ENCODE measurements at places on chromosomes 11 and 22.

- no peak for DNase-seq
These were observed 186.0 kb upstream of the CTSC start for GRCh38 chr11:88523386-88524071.

GRCh38 chr11:117229411-117229810 lies 2.5 kb downstream of the PCSK7 start:
- DNase-seq, result no peak

DNA sequence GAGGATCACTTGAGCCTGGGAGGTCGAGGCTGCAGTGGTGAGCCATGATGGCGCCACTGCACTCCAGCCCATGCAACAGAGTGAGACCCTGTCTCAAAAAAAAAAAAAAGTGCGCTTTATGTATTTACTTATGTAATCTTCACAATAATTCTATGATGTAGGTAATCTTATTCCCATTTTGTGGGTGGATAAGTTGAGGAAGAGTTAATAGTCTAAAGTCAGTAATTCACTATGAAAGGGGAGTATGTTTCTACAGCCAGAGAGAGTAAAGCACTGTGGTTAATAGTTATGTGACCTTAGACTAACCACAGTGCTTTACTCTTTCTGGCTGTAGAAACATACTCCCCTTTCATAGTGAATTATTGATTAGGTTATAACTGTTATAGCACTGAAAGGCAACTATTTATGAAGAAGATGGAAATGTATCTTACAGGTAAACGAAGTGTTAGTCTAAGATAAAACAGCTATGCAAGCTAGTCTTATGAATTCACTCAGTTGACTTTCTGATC lies 11.9 kb downstream of the CTR9 start:
- no peak for DNase-seq

DNA sequence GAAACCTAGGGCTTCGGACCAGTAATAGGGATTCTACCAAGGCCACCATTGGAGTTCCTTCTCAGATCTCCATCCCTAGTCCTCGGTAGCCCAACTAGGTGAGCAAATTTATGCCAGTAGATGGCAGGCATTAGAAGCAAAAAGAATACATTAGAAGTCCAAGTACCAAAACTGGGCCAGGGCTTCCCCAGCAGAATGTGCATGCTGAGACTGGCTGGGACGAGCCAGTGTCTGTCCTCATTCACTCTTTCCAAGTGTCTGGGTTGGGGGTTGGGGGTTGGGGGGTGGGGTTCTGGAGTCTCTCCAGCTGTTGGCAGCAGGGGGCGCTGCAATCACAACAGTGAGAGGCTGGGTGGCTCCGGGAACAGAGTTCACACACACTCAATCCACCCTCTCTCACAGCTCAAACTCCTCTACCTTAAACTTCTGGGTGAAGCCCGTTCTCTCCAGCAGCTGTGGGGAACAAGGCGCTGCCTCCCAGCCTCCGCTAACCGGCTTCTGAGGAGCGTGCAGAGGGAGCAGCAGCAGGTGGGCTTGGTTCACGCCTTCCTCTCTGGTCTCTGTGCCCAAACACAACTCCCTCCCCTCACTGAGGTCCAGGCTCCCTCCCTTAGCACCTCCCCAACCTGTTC lies 57.5 kb downstream of the BTG4 start:
- peak; percentile 84 for DNase-seq

DNA sequence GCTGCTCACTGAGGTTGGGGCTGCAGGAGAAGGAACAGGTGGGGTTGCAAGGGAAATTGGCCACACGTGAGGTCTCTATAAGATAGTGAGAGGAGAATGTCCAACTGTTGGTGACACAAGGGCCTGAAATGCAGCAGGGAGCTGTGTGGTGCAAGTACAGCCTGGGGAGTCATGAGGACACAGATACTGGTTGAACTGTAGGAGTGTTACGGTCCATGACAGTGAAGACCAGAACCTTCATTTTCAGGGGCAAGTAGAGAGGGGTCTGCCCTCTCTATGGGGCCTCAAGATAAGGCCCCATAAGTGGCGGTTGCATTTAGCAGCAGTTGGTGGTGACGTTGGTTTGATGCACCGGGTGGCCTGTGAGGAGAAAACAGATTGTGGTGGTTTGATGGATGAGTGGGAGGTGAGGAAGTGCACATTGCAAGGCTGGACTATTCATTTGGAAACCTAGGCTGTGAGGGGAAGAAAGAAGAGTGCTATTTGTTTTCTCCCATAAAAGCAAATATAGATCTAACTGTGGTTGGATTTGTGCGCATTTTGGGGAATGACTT lies 39.4 kb downstream of the MICAL2 start:
- DNase-seq, result no peak

DNA sequence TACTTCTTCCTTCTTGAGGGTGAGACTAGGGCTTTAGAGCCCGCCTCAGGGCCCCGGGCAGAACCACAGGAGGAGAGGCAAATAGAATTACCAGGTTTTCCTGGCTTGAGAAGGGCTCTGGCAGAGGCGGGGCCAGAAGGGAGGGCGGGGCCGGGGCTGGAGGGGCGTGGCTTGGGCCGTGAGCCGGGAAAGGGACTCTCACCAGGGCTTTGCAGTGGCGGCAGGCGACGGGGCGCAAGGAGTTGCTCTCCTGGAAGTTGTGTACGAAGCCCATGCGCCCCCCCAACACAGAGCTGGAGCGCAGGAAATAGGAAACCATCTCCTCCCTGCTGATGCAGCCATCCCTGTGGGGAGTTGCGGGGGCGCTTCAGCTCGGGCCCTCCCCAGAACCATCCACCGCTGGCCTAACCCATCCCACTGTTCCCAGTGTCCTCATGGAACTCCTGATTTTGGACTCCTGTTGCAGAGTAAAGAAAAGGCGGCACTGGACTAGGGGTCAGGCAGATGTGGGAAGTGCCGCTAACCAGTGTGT lies 6.9 kb upstream of the NRXN2 start:
- peak; percentile 96 for DNase-seq

DNA sequence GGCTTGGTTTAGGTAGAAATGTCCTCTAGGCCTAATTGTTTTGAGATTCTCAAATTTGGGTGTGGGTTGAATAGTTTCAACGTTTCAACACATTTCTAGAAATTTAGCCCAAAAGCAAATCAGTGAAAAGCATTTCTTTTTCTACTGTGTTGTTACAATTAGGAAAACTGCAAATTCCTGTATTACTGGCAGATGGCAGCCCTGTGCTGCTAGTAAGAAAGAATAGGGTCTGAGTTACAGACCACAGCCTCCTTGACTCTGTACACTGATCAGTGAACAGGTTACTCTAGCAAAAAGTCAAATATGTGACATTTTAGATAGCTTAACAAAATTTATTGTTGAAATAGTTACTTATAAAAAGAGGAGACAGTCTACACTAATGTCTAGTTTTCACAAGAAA lies 703.0 kb downstream of the JRKL start:
- DNase-seq, result no peak

DNA sequence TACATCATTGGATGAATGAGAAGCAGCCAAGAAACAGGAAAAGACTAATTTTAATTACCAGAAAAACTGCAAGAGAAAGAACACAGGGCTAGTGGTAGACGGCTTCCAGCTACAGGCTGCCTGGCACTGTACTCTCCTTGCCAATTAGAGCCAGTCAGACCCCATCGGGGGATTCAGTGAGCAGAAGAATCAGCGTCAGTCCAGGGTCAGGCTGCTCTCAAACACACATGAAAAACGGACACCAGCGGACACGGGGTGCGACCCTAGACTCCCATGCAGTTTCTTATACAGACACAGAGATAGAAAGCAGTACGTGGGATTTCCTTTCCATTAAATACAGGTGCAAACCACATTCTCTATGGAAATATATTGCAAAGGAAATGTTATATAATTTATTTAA lies 1.1 kb upstream of the CNTN5 start:
- DNase-seq, result no peak

- no peak for DNase-seq
These were observed 9.5 kb downstream of the PKNOX2 start for GRCh38 chr11:125174057-125174456.

DNA sequence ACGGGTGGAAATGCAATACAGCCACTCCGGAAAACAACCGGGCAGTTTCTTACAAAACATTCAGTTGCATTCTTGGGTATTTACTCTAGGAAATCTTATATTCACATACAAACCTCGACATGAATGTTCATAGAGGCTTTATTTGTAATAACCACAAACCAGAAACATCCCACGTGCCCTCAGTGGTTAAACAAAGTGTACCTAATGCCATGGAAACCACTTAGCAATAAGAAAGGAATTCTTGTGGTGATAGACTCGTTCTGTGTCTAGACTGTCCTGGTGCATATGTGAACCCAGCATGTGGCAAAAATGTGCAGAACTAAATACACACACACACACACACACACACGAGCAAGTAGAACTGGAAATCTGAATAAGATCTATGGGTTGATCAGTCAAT lies 1073.3 kb downstream of the TBC1D22A start:
- no peak for DNase-seq

DNA sequence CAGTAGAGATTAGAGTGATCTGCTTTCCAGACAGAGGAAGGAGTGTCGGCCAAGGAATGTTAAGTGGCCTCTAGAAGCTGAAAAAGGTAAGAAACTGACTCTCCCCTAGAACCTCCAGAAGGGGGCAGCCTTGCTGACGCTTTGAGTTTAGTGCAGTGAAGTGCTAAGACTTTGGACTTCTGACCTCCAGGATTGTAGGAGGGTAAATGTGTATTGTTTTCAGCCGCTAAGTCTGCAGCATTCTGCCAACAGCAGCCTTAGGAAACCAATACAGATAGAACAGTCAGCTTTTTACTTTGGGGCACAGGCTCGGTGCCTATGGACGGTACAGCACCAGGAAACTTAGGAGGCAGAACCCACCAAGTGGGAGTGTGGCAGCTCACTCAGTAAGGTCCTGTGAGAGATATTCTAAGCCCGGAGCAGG lies 3.6 kb upstream of the TBC1D22A start:
- peak; percentile 74 for DNase-seq

DNA sequence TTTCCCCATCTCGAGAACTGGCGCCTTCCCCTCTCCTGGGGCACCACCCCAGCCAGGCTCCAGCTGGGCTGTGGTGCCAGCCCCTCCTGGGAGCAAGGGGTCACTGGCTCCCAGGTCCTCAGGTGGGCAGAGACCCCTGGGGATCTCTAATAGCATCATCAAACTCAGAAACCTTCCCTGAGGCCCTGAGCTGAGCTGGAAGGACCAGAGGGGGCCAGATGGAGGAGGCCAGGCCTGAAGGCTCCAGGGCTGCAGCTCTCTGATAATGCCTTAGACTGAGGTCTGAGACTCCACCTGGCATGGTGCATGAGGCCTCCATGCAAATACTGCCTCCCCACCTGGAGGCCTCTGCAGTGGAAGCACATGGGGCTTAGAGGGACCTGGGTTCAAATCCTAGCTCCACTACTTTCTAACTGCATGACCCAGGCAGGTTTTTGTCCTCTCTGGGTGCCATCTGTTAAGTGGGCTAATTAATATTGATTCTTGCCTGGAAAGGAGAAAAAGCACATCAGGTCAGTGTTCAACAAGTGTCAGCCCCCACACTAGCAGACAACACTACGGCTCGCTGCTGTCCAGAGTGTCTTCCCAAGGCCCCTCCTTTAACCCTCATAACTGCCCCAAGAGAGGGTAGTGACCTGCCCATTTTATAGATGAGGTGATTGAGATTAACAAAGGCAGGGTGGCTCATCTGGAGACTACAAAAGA lies 1.5 kb downstream of the MAPK8IP1 start:
- DNase-seq, result no peak

DNA sequence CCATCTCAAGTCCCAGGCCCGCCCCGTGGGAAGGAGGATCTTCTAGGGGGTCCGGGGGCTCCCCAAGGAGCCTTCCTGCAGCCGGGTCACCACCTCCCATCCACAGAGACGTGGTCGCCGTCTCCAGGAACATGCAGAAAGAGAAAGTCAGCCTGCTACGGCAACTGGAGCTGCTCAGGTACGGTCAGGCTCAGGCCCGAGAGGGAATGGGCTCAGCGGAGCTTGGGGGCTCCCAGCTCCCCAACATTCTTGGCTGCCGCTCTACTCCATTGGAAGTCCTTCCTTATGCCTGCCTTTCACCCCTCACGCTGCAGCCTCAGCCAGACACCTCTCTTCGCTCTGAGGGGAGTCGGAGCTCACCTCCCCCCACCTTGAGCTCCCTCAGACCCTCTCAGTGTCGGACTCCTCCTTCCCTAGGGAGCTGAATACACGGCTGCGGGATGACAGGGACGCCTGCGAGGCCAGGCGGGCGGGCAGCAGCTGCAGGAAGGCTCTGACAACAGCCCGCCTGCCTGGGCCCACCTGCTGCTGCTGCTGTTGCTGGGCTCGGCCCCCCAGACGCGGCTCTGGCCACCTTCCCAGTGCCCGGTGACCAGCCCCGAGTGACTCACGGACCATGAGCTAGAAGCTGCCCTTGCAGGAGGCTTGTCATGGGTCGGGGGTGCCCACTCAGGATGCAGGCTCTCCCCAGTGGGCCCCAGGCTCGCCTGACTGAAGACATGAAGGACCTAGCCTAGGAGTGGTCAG lies 1.5 kb upstream of the CD151 start:
- no peak for DNase-seq

DNA sequence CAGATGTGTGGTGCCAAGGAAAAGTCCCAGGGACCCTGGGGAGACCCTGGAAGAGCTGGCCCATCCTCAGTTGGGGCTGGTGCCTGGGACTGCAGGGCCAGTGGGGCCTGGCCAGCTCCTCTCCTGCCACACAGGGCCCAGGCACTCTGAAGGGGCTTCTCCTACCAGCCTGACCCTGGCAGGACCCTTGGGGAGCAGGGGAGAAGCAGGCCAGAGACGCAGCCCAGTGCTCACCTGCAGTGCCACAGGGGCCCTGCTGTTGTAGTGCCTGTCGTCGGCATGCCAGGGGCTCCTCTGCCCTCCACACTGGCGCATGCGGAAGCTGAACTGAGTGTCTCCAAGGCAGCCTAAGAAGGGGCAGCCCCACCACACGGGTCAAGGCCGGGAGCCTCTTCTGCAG lies 9.1 kb downstream of the DENND6B start:
- no peak for DNase-seq

- no peak for DNase-seq
These were observed 7.2 kb downstream of the AHNAK start for GRCh38 chr11:62539238-62539925.

- DNase-seq, result no peak
These were observed 23.3 kb upstream of the GAL start for GRCh38 chr11:68661014-68661413.

DNA sequence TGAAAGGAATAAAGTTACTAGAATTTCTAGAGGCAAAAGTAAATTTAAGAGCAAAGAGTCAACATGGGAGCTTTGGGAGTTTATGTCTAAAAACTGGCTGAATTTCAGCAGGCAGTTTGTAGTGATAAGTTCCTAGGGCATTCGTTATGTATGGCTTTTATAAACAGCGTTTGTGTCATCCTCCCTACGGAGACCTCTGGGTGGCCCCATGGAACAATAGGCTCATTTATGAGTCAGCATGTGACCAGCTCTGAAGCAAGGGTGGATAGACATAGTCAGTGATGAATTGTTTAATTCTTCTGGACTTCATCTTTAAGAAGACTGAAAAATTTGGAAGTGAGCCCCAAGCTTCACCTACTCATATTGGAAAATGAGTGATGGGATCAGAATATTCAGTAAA lies 37.1 kb downstream of the SVIP start:
- no peak for DNase-seq

DNA sequence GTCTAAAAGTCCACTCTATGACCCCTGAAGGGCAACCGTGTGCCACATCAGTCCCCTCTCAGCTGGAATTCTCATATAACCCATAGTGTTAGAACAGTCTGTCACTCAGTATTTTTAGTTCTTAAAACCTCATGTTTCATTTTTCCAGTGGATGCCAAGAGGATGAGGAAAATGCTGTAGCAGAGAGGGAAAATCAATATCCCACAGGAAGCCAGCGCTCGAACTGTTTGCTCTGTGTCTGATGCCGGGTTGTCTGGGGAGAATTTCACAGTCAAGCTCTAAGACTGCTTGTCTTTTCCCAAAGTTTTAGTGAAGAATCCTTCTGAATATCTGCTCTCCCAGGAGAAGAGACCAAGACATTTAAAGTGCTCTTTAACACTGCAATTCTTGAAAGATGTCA lies 360.9 kb downstream of the OPCML start:
- DNase-seq, result no peak

- DNase-seq, result no peak
These were observed 113.1 kb upstream of the ZBED5 start for GRCh38 chr11:10970926-10971325.

All from H9 (cell line).